ENCODE measurements at places on chromosomes 3 and 15.

GRCh38 chr15:92343924-92344643, 49.6 kb upstream of the ST8SIA2 start:
- no peak for DNase-seq

GRCh38 chr3:126568776-126569342, 10.1 kb upstream of the C3orf22 start:
- DNase-seq, result peak; percentile 36

DNA sequence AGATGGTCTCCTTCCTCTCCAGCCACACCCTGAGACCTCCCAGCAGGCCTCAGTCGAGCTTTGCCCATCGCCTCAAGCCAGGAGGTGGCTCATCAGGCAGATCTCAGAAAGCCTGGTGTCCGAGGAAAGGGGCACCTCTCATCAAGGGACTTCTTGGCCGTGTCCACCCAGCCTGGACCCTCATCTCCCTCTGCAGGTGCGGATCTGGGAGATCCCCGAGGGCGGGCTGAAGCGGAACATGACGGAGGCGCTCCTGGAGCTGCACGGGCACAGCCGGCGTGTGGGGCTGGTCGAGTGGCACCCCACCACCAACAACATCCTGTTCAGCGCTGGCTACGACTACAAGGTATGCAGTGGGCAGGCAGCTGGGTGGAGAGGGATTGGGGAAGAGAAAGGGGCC, 110.2 kb downstream of the ANP32A start:
- DNase-seq, result no peak

- no peak for DNase-seq
Observed at GRCh38 chr3:44687898-44688297, 24.6 kb upstream of the ZNF502 start.

GRCh38 chr3:454986-455385, 258.4 kb downstream of the CHL1 start:
- no peak for DNase-seq

- DNase-seq, result no peak
Observed at GRCh38 chr15:52031556-52031955, 12.5 kb downstream of the MAPK6 start.

- DNase-seq, result no peak
Observed at GRCh38 chr3:118102737-118103136, 931.9 kb downstream of the IGSF11 start.

GRCh38 chr15:99895189-99895955, 162.1 kb upstream of the LYSMD4 start:
- DNase-seq, result no peak

- DNase-seq, result no peak
Observed at GRCh38 chr3:188253123-188253793, 99.3 kb downstream of the LPP start.

- no peak for DNase-seq
Observed at GRCh38 chr15:76439542-76439941, 103.0 kb downstream of the ISL2 start.

DNA sequence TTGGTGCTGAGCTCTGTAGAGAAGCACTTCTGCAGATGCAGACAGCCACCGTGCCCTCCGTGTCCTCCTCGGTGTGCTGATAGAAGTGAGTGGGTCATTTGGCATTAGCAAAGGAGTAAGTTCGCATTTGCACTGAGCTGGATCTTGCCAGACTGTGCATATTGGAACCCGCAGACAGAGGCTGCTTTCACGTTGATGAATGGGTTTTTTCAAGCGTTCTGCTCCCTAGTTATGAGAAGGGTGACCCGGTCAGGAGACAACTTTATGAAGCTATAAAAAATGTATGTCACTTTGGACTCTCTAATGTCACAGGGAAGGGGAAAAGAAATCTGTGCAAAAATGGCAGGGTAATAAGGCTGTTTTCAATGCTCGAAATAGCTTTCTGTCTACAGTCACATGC, 739.4 kb downstream of the MCTP2 start:
- no peak for DNase-seq

- DNase-seq, result no peak
Observed at GRCh38 chr3:138092023-138092422, 23.4 kb downstream of the DZIP1L start.

GRCh38 chr3:59473636-59474035, 423.8 kb upstream of the CFAP20DC start:
- DNase-seq, result no peak

GRCh38 chr3:182609575-182610156, 183.6 kb upstream of the ATP11B start:
- DNase-seq, result no peak

GRCh38 chr15:50418041-50418583, 6.1 kb upstream of the USP8 start:
- no peak for DNase-seq

GRCh38 chr3:196624067-196624790, 15.3 kb upstream of the NRROS start:
- DNase-seq, result no peak

DNA sequence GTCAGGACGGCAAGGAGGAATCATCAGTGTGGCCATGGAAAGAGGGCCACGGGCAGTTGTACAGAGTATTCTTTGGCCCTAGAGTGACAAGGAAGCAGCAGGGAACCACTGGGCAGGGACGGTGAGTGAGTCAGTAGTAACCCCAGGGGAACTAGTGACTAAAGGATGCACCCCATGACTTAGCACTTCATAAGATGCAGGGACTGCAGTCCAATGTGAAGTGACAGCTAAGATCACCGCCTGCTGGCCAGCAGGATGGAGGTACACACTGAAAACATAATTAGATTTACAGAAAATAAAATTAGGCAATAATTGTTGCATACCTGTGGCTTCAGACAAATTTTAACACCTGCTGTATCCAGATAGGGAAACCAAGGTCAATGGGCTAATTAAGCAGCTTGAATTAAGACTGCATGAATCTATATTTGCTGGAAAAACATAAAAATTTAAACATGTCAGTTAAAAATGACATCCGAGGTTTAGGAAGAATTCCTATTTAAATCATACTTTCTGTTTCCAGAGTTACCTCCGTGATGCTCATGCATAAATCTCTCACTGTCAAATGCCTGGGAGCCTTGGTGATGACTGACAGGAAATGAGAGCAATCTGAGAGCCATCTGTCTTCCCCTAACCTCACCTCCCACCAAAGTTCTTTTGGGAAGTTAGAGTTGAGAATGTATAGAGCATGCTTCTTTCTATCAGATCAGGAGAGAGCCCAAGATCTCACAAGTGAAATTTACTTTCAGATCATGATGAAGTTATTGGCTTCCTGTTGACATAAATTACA, 56.5 kb downstream of the DCLK3 start:
- no peak for DNase-seq

DNA sequence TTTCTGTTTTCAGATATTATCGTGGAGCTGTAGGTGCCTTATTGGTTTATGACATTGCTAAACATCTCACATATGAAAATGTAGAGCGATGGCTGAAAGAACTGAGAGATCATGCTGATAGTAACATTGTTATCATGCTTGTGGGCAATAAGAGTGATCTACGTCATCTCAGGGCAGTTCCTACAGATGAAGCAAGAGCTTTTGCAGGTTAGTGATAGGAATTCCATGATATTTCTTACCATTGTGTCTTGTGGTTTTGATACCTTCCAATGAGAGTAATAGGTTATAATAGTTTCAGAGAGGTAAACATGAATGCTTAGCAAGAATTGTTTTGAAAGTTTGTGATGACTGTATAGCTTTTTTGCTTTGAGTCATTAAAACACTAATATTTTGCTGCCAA, 8.5 kb downstream of the RAB11A start:
- DNase-seq, result no peak

DNA sequence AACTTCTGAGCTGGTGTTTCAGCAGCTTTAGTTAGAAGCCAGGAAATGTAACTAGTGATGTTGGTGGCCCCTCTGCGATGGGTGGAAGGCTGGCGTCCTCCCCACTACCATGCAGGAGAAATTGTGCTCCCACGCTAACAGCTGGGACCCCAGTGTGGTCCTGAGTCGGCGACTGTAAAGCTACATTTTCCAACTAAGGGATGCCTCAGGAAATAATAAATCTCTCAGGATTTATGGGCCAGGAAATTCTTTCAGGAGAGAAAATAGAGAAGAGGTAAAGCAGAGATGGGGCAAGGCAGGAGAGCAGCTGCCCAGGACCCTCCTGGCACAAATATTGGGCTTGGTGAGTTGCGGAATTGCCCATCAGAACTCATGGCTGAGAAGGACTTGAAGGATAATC, 186.9 kb downstream of the OPA1 start:
- DNase-seq, result no peak

GRCh38 chr3:49906073-49906743, 2.5 kb upstream of the MST1R start:
- no peak for DNase-seq
